ENCODE measurements at places on chromosomes 12 and 14.

GRCh38 chr12:2354151-2354991 lies 301.6 kb downstream of the CACNA1C start:
- no peak for DNase-seq

DNA sequence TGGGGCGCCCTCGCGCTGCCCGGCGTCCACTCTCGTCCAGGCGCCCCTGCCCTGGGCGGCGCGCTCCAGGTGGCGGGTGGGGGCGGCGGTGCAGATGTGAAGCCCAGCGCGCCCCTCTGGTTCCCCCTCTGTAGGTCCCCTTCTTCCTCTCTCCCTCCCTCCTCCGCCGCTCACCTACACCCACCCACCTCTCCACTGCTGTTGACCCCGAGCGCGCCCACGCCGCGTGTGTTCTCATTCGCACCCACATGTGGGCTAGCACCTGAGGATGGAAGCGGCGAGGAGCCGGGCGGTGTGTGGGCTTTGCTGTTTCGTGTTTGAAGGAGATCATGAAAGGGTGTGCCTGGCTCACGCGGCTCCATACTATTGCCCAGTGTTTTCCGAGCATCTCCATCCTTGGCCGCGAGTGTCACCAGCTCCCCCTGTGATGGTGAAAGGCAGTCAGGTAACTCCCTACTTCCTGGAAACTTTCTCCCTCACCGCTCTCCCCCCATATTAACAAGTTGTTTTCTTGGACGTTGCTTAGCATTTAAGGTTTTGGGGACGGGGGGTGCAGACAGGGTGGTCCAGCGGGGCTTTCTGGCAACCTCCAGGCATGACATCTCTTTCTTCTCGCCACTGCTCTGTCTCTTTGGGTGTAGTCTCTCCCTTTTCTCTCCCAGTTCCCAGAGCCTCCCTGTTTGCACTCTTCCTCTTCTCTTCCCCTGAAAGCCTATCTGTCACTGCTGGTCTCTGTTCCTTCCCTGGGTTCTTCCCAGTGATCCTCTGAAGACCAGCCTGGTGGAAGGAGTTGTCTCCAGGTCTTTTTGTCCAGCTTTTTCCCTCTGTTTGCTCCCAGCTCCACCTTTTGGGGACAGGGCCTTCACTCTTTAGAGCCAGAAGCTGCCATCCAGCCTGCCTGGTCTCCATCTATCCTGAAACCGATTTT lies 1.6 kb downstream of the CACNA1C start:
- peak; percentile 58 for DNase-seq

GRCh38 chr12:14814014-14814413 lies at the start of gene SMCO3:
TSS of gene SMCO3 (minus strand) at chr12:14814182. CDS start at chr12:14806680, 7,502 bp downstream.
- DNase-seq: no peak

GRCh38 chr14:95562892-95563685 lies 28.2 kb downstream of the GLRX5 start:
- no peak for DNase-seq

GRCh38 chr14:37232907-37233481 lies 35.3 kb downstream of the MIPOL1 start:
- peak; percentile 2 for DNase-seq

DNA sequence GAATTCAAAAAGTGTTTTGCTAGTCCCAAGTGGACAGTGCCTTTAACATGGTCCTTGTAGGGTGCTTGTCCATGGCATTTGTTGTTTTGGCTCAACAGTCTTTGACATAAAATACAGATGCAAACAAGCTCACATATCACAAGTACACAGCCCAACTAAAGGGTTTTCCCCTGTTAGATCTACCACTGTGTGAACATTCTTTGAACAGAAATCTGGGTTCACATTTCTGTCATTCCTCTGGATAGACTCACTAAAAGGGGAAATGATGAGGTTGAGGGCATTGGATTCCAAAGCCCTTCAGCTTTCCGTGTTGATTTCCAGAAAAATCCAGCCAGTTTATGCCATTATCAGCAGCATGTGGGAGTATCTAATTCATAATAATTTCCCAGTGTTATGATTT lies 54.1 kb downstream of the EP400 start:
- no peak for DNase-seq

DNA sequence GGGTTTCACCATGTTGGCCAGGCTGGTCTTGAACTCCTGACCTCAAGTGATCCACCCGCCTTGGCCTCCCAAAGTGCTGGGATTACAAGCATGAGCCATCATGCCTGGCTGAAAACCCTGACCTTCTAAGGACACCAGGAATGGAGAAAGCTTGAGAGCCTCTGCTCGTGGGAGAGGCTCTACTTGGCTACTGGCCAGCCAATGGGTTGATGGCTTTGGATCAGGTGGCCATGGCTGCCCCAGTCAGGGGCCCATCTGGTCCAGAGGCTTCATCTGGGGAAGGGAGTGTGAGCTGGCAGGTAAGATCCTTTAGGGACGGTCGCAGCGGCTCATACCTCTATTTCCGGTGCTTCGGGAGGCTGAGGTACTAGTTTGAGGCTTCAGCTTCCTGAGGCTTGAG lies 42.5 kb upstream of the PPP1CC start:
- DNase-seq: no peak

- DNase-seq: no peak
These were observed 66.2 kb downstream of the MARK3 start for GRCh38 chr14:103451401-103451800.

- DNase-seq: no peak
These were observed 105.2 kb upstream of the SYT1 start for GRCh38 chr12:78759367-78759766.

DNA sequence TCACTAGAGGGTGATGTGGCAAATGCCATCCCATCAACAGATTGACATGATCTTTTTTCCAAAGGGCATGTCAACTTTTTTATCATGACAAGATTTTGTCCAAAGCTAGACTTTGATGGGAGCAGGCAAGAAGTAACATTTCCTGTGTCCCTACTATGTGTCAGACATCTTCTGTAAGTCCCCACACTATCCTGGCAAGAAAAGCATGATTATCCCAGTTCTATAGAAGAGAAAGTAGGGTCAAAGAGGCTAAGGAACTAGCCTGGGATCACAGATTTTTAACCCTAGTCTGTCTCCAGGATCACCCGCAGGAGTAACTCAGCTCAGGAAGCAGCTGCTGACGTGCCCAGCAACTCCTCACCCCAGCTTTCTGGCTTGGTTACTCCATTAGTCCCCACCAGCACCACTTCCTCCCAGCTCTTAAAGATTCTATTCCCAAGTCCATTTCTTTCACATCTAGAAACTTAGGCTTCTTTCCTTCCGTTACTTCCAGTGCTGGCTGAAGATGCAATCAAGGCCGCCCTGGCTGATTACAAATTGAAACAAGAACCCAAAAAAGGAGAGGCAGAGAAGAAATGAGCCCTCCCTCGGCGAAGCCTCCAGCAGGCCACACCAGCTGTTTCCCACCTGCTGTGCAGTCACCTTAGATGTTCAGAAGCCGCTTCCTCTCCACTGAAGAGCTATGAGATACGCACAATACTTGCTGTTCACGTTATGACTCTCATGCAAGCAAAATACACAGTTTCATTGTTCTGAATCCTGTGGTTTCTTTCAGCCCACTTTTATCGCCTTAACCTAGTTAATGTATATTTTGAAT lies 6.2 kb downstream of the ISCU start:
- no peak for DNase-seq

DNA sequence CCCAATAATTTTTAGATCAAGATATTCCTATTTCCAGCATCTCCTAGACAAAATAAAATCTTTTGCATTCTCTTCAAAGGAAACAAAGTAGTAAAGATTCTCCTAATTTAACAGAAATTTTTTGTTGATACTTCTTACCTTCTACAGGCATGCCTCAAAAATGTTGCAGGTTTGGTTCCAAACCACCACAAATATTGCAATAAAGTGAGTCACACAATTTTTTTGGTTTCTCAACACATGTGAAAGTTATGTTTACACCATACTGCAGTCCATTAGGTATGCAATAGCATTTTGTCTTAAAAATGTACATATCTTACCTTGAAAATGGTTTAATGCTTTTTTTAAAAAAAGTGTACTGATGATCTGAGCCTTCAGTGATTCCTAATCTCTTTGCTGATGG lies 65.6 kb upstream of the USP15 start:
- no peak for DNase-seq

DNA sequence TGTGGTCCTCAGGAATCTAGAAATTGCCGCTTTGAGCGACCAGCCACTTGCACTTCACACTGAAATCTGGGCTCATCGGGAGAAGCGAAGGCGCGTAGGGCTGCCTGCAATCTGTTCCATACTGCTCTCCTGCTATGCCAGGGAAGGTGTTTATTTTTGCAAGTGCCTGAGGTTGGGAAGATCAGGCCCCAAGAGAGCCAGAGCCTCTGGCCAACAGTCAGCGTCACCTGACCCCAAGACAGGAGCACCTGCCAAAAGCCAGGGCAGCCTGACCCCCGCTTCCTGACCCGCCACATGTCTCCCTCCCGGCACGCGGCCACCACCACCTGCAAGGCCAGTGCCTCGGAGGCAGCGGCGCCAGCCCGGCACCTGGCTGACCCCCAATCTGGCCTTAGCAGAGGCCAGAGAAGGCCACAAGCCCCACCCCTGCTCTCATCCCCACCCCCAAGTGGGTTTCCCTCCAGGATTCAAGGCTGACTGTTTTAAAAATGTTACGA lies 94.4 kb downstream of the CHGA start:
- no peak for DNase-seq

- DNase-seq: peak; percentile 91
These were observed 25.4 kb upstream of the PLEKHG6 start for GRCh38 chr12:6285063-6285477.

GRCh38 chr12:18751866-18752265 lies 13.9 kb downstream of the CAPZA3 start:
- no peak for DNase-seq

GRCh38 chr12:99985631-99986030 lies 895 bp upstream of the ANKS1B start:
- DNase-seq: no peak

GRCh38 chr12:100494026-100494425 lies 20.4 kb downstream of the NR1H4 start:
- no peak for DNase-seq

- no peak for DNase-seq
These were observed 73.5 kb upstream of the FICD start for GRCh38 chr12:108441549-108441948.

DNA sequence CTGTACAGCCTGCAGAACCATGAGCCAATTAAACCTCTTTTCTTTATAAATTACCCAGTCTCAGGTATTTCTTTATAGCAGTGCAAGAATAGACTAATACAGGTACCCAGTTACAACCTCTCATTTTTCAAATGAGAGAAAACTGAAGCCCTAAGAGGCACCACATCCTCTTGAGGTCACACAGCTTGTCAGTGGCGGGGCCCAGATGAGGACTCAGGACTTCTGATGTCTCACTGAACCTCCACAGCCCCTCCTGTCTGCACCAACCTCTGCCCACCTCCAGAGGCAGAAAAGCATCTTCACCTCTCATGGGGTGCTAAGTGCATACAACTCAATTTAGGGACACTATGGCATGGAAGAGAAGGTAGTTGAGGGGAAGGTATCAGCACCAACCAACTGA lies 120.7 kb downstream of the CRACR2A start:
- no peak for DNase-seq

DNA sequence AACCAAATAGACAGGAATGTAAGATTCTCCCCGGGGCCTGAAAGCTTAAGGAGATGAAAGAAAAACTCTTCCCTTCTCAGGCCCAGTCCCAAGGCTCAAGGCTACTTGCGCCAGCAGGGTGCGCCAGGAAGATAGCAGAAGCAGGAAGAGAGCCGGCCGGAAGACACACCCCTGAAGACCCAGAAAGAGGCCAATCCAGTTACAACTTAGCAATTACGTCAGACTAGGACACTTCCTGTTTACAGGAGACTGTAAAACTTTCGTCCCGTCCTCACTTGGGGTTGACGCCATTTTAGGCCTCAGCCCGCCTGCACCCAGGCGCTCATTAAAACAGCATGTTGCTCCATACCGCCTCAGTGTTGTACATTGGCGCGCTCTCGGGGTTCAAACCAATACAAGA lies 9.4 kb downstream of the COX16 start:
- DNase-seq: no peak

- no peak for DNase-seq
These were observed 54.4 kb downstream of the SLC38A4 start for GRCh38 chr12:46771268-46771827.

GRCh38 chr12:132872975-132873421 lies 14.4 kb downstream of the CHFR start:
- no peak for DNase-seq

GRCh38 chr14:103423050-103423461 lies 37.8 kb downstream of the MARK3 start:
- DNase-seq: no peak

GRCh38 chr12:111063295-111064026 lies 143.1 kb upstream of the MYL2 start:
- DNase-seq: no peak

- DNase-seq: no peak
These were observed 1231.7 kb upstream of the TMEM132C start for GRCh38 chr12:127035011-127035879.

- DNase-seq: no peak
These were observed 26.7 kb downstream of the CLECL1 start for GRCh38 chr12:9706086-9706685.

- DNase-seq: no peak
These were observed 23.1 kb upstream of the NID2 start for GRCh38 chr14:52091928-52092327.

DNA sequence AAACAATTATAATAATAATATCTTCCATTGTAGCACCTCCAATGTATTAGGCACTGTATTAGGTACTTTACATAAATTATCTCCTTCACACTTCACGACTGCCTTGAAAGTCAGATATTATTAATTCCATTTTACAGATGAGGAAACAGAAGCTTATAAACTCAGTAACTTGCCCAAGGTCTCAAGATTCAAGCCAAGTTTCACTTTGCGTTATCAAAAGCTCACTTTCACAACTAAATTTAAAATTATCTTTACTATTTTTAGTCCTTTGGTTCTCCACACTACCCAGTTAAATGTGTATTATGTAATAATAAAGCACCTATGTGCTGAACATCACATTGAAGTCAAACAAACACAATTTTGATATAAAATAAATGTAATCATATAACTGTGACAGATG lies 55.8 kb downstream of the NUMB start:
- DNase-seq: no peak

- DNase-seq: no peak
These were observed 925 bp downstream of the DICER1 start for GRCh38 chr14:95156161-95157047.

- DNase-seq: no peak
These were observed 10.0 kb downstream of the SPRING1 start for GRCh38 chr12:116727891-116728290.

DNA sequence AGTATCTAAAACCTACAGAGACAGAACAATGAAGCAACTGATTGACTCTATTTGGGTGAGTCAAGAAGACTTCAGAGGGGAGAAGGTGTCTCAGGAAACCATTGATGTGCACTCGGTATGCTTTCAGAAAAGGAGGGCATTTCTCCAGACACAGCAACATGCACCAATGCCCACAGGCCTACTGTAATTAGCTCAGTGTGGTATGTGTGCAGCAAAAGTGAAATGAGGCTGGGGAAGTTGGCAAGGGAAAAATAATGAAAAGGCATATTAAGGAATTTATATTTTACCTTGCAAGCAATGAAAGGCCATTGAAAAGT lies 158.4 kb upstream of the GRIP1 start:
- DNase-seq: no peak

DNA sequence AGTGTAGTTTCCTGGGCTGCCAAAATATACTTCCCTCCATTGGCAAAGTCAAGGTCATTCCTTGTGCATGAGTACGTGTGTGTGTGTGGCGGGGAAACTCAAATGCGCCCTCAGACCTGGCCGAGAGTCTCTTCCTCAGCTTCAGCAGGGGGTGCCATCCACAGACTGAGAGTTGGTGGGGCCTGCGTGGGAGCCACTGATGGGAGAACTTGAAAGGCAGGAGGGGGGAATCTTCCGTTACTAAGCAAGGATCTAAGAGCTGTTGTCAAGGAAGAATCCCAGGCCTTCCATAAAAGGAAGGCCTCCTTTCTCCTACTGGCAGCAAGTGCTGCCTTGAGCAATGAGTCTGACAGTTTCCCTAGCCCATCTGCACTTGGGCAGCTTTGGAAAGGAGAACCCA lies 274.9 kb downstream of the EMP1 start:
- no peak for DNase-seq
